Right renal pelvis (tissue), 4 donors: ENCODE measurements at places on chromosomes 4 and X.

- DNase-seq, result no peak
These were observed 34.0 kb downstream of the WDFY3 start for GRCh38 chr4:84932462-84932861.

- DNase-seq, result no peak
These were observed 55.6 kb downstream of the RTL9 start for GRCh38 chrX:110414273-110414672.

GRCh38 chrX:37958525-37959211, 47.7 kb upstream of the SYTL5 start:
- no peak for DNase-seq

- no peak for DNase-seq
These were observed 1.2 kb upstream of the NEUROG2 start for GRCh38 chr4:112517067-112517634.
